ENCODE measurements at places on chromosomes 11 and 22.

GRCh38 chr11:68122936-68123539 lies 1.9 kb upstream of the CHKA start:
- DNase-seq, result no peak

GRCh38 chr11:64359712-64360445 lies 917 bp downstream of the RPS6KA4 start:
- DNase-seq, result no peak

GRCh38 chr22:27616033-27616432 lies 185.5 kb downstream of the MN1 start:
- no peak for DNase-seq

- no peak for DNase-seq
These were observed 43.2 kb downstream of the NAT10 start for GRCh38 chr11:34148504-34149165.

GRCh38 chr22:49884503-49885260 lies 31.0 kb downstream of the ZBED4 start:
- no peak for DNase-seq

GRCh38 chr11:63910675-63911074 lies 6.3 kb downstream of the RCOR2 start:
- no peak for DNase-seq

- DNase-seq, result no peak
These were observed 2.9 kb downstream of the DIXDC1 start for GRCh38 chr11:111939836-111940604.

GRCh38 chr22:37187891-37188761 lies at the start of gene C1QTNF6:
TSS of gene C1QTNF6 (minus strand) at chr22:37188247. CDS start at chr22:37188213, 34 bp downstream.
- no peak for DNase-seq

DNA sequence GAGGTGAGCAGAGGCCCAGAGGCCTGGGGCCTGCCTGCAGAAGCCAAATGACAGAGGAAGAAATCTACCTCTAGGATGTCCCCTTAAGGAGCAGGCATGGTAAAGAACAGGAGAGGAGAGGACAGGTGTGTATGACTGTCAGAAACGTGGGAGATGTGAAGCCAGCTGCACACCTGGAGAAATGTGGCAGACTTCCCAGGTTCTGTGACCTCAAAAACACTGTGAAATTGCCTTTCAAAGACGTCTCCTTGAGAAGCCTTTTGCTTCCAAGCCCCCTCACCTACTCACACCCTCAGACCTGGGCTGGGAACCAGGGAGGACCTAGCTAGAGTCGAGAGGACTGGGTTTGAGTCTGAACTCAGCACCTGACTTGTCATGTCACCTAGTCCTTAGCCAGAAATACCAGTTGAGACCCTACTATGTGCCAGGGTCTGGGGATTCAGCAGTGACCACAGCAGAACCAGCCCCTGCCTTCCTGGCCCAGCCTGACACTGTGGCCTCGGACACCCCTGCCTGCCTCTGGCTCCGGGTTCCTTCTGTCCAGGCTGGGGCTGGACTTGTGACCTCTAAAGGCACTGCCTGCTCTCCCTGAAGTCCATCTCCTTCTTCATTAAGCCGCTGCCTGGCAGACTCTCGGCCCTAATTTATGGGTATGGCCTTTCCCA lies 5.6 kb downstream of the TPBGL start:
- no peak for DNase-seq

DNA sequence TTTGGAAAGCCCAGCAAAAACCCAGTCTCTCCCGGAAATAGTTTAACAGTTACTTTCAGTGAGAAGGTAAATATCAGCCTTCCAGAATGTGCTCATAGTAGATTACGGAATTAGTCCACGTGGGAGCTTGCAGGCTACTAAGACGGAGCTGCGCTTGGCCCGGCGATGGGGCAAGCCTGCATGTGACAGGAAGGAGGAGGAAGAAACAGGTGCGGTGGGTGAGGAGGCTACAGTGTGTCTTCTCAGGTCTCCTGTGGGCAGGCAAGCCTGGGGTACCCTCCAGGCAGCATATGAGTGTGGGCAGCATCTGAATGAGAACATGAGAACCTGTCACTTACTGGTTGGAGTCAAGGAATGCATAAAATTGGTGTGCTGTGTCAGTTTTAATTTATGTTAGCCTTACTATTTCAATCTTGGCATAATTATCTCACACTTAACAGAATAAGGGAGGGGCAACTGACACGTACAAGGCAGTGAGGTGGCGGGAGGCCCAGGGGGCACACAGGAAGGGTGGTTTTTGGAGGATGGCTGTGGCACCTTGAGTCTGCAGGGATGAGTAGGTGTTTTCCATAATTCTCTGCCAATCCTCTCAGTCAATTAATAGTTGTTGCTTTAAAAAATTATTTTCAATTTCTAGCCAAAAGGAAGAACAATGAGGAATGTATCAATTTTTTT lies 35.7 kb downstream of the CLMP start:
- no peak for DNase-seq

- DNase-seq, result no peak
These were observed 11.5 kb upstream of the RRAS2 start for GRCh38 chr11:14370496-14370895.
